ENCODE measurements at places on chromosomes 16 and 17.

DNA sequence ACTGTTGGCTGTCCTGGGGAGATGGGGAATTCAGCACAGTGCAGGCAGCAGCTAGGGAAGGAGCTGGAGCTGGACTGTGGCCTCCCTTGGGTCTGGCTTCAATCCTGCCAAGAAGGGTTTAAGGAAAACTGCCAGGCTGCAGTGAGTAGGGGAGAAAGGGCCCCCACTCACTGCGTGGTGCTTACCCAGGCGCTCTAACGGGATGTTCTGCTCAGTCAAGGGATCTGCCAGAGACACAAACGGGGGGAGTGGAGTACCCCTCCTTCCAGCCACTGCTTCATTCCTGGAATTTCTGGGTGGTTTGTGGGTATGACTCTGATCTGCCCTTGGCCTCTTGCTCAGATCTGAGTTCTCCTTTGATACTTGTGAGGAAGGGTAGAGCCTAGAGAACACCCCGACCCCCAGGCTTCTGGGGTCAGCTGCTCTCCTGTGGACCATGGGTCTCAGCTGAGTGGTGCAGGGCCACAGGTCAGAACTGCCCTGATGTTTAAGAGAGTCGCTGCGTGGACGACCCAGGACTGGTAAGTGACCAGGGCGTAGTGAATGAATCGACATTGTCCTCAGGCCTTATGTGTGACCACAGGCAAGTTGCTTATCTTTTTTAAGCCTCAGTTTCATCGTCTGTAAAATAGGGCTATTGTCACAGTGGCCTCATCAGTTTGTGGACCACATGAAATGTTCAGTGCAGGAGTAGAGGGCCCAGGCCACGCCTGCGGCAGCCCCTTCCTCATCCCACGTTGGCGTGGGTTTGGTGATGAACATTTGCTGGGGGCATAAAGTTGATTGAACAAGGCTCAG is 9.6 kb downstream of the CRISPLD2 start:
- no peak for DNase-seq

DNA sequence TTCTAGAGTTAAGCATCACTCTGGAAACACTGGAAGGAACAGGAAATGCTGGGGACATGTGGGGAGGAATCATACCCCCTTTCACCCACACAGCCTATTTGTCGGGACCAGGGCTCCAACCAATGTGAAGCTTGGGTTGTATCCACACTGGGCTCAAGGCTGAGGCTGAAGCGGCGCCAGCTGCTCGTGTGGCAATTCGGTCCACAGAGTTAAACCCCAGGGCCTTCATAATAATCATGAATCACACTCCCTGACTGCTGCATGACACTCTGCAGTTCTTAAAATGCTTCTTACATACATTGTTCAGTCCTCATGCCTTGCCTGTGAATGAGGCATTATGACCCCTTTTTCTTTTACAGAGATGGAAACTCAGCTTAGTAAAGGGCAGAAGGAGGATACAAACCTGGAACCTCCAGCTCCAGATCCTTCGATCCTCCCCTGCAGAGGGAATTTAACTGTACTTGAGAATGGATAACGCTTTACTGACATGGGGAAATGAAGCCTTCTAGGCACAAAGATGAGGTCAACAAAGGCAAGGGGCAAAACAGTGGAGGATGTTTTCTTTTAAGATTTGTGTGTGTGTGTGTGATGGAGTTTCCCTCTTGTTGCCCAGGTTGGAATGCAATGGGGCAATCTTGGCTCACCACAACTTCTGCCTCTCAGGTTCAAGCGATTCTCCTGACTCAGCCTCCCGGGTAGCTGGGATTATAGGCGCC is 72.7 kb downstream of the SOX9 start:
- DNase-seq = no peak

DNA sequence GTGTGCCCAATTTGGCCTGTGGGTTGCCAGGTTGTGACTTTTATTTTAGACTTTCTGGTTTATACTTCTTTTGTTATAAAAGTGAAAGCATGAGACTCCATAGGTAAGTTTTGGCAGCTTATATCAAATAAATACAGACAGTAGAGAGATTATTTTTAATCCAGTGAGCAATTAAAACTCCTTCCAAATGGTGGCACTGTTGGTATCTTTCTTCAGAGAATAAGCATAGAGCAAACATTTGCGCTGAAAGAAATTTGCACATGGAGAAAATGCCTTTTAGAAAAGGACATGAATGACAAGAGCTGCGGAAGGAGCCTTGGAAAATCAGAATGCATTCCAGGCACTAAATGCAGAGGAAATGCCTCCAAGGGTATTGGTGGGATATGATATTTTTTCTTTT is 46.1 kb upstream of the DNAJA2 start:
- DNase-seq = no peak

DNA sequence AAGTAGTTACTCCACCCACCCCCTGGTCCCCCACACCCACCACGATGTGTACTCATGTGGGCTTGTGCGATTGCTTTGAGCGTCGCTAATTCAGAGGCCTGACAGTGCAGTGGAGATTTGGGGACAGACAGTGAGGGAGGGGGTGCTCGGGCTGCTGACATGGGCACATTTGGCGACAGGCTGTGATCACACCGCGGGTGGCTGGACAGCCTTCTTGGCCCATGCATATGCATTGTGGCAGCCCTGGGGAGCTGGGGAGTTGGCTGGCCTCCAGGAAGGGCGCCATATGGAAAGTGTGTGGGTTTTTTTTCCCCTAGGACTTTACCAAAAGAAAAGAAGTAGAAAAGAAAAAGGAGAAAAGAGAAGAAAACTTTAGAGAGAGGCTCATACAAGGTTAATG is 275.5 kb upstream of the N4BP1 start:
- DNase-seq = no peak

GRCh38 chr16:88847654-88848053 is 9.1 kb downstream of the GALNS start:
- DNase-seq = no peak

- DNase-seq = no peak
Observed at GRCh38 chr16:30724641-30725417, 23.4 kb upstream of the PHKG2 start.

DNA sequence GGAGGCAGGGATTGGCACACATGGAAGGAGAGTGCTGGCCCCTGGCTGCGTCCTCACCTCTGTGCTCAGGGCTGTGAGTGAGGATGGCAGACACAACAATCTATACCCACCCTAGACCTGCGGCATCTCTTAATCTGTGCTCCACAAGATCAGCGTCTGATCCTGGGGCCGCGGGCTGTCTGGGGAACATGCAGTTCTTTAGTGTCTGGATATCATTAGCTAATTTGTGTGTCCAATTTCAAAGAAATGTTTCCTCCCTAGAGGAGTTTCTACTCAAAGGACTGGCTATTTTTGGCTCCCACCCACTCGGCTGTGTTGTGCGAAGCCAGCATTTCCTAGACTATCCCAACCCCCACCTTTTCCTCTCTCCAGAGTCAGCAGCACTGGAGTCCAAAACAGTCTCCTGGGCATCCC is 93.8 kb downstream of the GRIN2A start:
- no peak for DNase-seq

Measured in DND-41 (cell line).